ENCODE measurements at places on chromosomes 5 and 9. TPM values are rescaled to one million over a fixed set of nuclear protein-coding genes. Genes with fewer than 3 reads are reported as not detected.

Gene ENTREP1
- 3.8 TPM for total RNA-seq

Gene CBY3
- total RNA-seq = not detected

Gene PFN3
- total RNA-seq = not detected

Gene MOB3B
- 8.6 TPM for total RNA-seq

Gene HACD4
- 14.7 TPM for total RNA-seq

Gene HMCN2
- 8.2 TPM for total RNA-seq

Gene CNTFR
- 6.1 TPM for total RNA-seq

Gene EIF4E1B
- not detected for total RNA-seq

Gene COX7C
- 851 TPM for total RNA-seq

Gene CMYA5
- 21.0 TPM for total RNA-seq

Gene SERF1A
- 8.9 TPM for total RNA-seq

Gene SHROOM1
- total RNA-seq = 8.6 TPM

Gene MLANA
- total RNA-seq = not detected
